ENCODE measurements at places on chromosomes 1 and 21. TPM values are rescaled to one million over a fixed set of nuclear protein-coding genes. Genes with fewer than 3 reads are reported as not detected.

The MPL gene
- total RNA-seq: not detected

The COL11A1 gene
- 2.6 TPM for total RNA-seq

The FAM78B gene
- total RNA-seq: 14.5 TPM

The FCRL2 gene
- total RNA-seq: not detected

GRCh38 chr1:248748211-248748610 is 7.3 kb downstream of the LYPD8 start:
- DNase-seq: no peak
- no peak overlapping the region for H3K4me3 ChIP-seq
- no peak overlapping the region for H3K27ac ChIP-seq
- no peaks in the 10 kb centered on the region for H3K4me1 ChIP-seq

- H3K4me3 ChIP-seq: no peak overlapping the region
- DNase-seq: peak; percentile 10
- H3K36me3 ChIP-seq: no peaks in the 10 kb centered on the region
- H3K27me3 ChIP-seq: no peaks in the 10 kb centered on the region
Observed at GRCh38 chr21:45992301-45993209, 11.0 kb downstream of the COL6A1 start.

DNA sequence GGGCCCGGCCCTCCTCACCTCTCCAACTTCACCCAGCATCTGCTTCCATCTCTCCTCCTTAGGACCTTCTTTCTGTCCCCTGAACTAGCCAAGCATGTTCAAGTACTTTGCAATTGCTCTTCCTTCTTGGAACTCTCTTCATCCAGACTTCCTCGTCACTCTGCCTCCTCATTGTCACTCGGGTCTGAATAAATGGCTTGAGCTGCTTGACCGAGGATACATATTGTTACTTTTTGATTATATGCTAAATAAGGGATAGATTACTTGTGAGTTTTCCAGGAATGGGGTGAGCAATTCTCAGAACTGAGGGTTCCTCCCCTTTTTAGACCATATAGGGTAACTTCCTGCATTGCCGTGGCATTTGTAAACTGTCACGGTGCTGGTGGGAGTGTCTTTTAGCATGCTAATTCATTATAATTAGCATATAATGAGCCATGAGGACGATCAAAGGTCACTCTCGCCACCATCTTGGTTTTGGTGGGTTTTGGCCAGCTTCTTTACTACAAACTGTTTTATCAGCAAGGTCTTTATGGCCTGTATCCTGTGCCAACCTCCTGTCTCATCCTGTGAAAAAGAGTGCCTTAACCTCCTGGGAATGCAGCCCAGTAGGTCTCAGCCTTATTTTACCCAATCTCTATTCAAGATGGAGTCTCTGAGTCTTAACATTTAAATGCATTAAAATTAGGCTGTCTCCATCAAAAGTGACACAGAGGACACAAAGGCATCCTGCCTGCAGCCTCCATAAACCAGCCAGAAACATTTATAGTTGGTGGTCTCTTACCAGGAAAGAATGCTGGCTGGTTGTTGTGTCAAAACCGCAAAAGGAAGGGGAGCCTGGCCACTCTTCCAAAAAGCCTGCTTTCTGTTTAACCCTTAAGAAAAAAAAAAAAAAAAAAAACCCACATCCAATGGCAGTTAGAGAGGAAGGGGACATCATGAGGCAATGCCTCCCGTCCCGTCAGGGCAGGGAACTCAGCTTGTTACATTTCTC is 179.3 kb downstream of the KAZN start:
- peaks cover under 1% of the 10 kb centered on the region for H3K4me1 ChIP-seq
- no peaks in the 10 kb centered on the region for H3K36me3 ChIP-seq
- no peak for DNase-seq
- no peak overlapping the region for H3K27ac ChIP-seq

All from body of pancreas (tissue), 4 donors.